ENCODE measurements at places on chromosomes 12 and 14. TPM values are rescaled to one million over a fixed set of nuclear protein-coding genes. Genes with fewer than 3 reads are reported as not detected.

BATF gene
- total RNA-seq: 0.16 TPM

ESR2 gene
- total RNA-seq: 0.49 TPM

GCN1 gene
- total RNA-seq: 67.8 TPM

NFYB gene
- 19.6 TPM for total RNA-seq

ULK1 gene
- 16.7 TPM for total RNA-seq

GLT8D2 gene
- 1.4 TPM for total RNA-seq

STYK1 gene
- total RNA-seq: 6.0 TPM

NPAS3 gene
- 0.38 TPM for total RNA-seq

NT5DC3 gene
- 6.8 TPM for total RNA-seq

CIROP gene
- total RNA-seq: not detected

GALNT9 gene
- 0.13 TPM for total RNA-seq

SERPINA1 gene
- total RNA-seq: not detected

KRT74 gene
- not detected for total RNA-seq

RASSF9 gene
- 1.5 TPM for total RNA-seq

SLC7A7 gene
- 6.9 TPM for total RNA-seq

DEGS2 gene
- total RNA-seq: 0.31 TPM

SIRT4 gene
- 1.1 TPM for total RNA-seq

SPTB gene
- total RNA-seq: under 0.01 TPM

LHX5 gene
- total RNA-seq: not detected

NACA gene
- total RNA-seq: 977 TPM

BTBD6 gene
- total RNA-seq: 56.8 TPM

LUM gene
- total RNA-seq: 0.57 TPM

PPHLN1 gene
- 53.4 TPM for total RNA-seq

TMEM52B gene
- total RNA-seq: not detected

A2M gene
- total RNA-seq: 198 TPM

IL22 gene
- not detected for total RNA-seq

OSBPL8 gene
- total RNA-seq: 28.0 TPM

SYNDIG1L gene
- not detected for total RNA-seq

TAS2R7 gene
- total RNA-seq: not detected

CEBPE gene
- not detected for total RNA-seq

LMO3 gene
- not detected for total RNA-seq

KRT78 gene
- total RNA-seq: not detected

ADAM21 gene
- 0.44 TPM for total RNA-seq

RTL1 gene
- not detected for total RNA-seq

GPRC5D gene
- total RNA-seq: not detected

DGLUCY gene
- total RNA-seq: 44.2 TPM

JAG2 gene
- total RNA-seq: 197 TPM

SAMD4A gene
- total RNA-seq: 120 TPM

CLEC14A gene
- 339 TPM for total RNA-seq

RAB15 gene
- 11.5 TPM for total RNA-seq

TAS2R19 gene
- 2.1 TPM for total RNA-seq

ASCL1 gene
- not detected for total RNA-seq

HECTD1 gene
- total RNA-seq: 239 TPM

ZDHHC22 gene
- under 0.01 TPM for total RNA-seq

ATL1 gene
- total RNA-seq: 1.8 TPM

GRIP1 gene
- total RNA-seq: not detected
